ENCODE measurements at places on chromosomes 11 and 22. TPM values are rescaled to one million over a fixed set of nuclear protein-coding genes. Genes with fewer than 3 reads are reported as not detected.

Gene DTX4
- under 0.01 TPM for total RNA-seq

Gene TMEM191B
- total RNA-seq: 1.2 TPM

Gene FZD4
- 12.7 TPM for total RNA-seq

Gene GPHA2
- total RNA-seq: not detected

Gene PRRG4
- 0.29 TPM for total RNA-seq

Gene ZC3H12C
- 9.1 TPM for total RNA-seq

Gene GLB1L2
- 0.29 TPM for total RNA-seq

Gene RASD2
- total RNA-seq: under 0.01 TPM

Gene CHRNA10
- total RNA-seq: 0.29 TPM

Gene SCGB1D2
- total RNA-seq: not detected

Gene MUC6
- not detected for total RNA-seq

Gene APOL5
- total RNA-seq: not detected

Gene SLC35F2
- total RNA-seq: 5.4 TPM

Gene NRXN2
- 90.1 TPM for total RNA-seq

Gene MPPED2
- 1.2 TPM for total RNA-seq

Gene MMP13
- 2.5 TPM for total RNA-seq

Gene HINFP
- 20.6 TPM for total RNA-seq

Gene SCGB2A2
- total RNA-seq: not detected

Gene DEPDC7
- 13.3 TPM for total RNA-seq

Gene MRE11
- total RNA-seq: 15.0 TPM

Gene SLC17A6
- not detected for total RNA-seq

Gene HEPN1
- not detected for total RNA-seq

Gene OR5A1
- not detected for total RNA-seq

Gene TMEM151A
- 0.36 TPM for total RNA-seq

Gene MUC5AC
- not detected for total RNA-seq

Gene PRR5L
- total RNA-seq: 18.6 TPM

Gene FGF19
- total RNA-seq: not detected

Gene MS4A6E
- not detected for total RNA-seq

Gene PRDM11
- 5.4 TPM for total RNA-seq

Gene OR51B4
- not detected for total RNA-seq

Gene CDC45
- 0.72 TPM for total RNA-seq

Gene BEST1
- total RNA-seq: 5.6 TPM

Gene C22orf42
- not detected for total RNA-seq

Gene MB
- 0.36 TPM for total RNA-seq

Gene SCT
- total RNA-seq: not detected

Gene HEPHL1
- not detected for total RNA-seq

Gene OLFML1
- 33.0 TPM for total RNA-seq

Gene ME3
- 73.4 TPM for total RNA-seq

Data from osteoblast (primary cell).